ENCODE measurements at places on chromosomes 3 and 15.

- no peak for DNase-seq
Observed at GRCh38 chr15:34773917-34774316, 19.1 kb upstream of the GJD2 start.

DNA sequence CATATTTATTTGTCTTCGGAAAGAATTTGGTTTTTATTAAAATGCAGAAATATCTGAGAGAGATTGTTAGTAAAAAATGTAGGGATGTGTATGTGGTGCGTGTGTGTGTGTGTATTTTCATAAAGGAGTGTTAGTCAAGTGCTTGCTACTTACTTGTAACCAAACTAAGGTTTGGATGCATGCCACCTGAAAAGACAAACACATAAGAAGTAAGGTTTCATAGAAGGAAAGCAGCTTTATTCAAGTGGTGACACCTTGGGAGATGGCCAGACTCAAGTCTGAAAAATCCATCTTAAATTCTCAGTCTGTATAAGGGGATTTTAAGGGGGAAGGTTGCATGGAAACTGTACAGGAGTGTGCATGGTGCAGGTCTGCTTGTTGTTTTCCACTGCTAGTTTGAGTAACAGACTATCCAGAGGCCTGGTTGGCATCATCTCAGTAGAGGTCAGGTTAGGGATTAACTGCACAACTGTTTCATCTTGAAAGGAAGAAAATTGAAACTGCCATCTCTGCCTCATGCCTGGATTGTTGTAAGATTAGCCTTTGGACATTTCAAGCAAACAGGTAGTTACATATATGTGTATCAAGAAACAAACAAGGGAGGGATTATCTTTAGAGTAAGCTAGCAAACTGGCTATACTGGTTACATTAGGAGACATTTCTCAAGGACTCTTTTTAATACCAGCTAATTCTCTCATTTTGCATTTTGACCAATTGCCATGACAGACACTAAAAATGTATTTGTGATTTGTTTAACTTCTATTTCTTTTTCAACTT is 196.7 kb downstream of the EPHA6 start:
- no peak for DNase-seq

DNA sequence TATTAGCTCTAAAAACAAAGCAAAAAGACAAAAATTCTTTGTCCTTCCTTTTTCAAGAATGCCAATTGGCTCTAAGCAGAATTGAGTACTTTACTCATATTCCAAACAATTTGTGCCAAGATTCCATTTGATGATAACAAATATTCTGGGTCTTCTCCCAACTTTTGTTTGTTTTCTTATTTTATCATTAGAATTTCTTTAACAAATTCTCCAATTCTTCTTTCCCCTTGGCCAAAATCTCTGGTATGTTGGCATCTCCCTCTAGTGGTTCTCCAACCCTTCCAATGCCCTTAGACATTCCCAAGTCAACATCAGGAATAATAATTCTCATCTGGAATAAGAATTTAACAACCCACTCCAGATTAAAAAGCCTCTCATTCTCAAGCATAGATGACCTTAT is 5.3 kb downstream of the CPOX start:
- no peak for DNase-seq

GRCh38 chr15:95409626-95410310 is 920.7 kb upstream of the NR2F2 start:
- no peak for DNase-seq

DNA sequence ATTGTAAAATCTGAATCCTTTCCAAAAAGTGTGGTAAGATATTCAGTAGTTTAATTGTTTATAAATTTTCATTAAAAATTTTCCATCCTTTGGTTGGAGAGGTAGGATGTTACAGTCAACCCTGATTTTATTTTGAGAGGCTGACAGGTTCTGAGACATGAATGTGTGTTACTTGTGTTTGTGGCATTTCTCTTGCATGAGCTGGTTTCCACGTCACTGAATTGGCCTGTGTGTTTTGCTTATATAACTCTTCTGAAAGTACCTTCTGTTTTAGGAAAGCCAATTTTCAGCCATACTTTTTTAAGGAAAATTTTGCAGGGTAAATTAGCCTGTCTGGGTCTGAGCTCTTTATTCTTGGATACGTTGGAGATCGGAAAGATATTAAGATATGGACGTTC is 30.7 kb downstream of the PXYLP1 start:
- DNase-seq, result no peak

DNA sequence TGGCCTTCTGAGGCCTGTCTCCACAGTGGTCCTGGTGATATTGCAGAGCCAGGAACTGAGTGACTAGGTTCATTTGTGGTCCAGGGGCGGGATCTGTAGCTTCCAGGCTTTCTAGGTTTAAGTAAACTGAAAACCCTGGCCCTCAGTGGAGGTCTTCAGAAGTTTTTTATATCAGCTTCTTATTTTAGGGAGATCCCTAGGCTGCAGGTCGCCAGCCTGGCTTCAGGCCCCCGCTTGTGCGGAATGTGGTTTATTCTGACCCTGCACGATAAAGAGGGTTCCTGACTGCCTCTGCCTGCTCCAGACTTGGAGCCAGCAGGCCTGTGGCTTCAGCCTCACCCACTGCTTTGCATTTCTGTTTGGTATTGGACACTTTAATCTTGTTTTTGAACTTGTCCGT is 133.9 kb upstream of the PLXNA1 start:
- DNase-seq, result no peak

DNA sequence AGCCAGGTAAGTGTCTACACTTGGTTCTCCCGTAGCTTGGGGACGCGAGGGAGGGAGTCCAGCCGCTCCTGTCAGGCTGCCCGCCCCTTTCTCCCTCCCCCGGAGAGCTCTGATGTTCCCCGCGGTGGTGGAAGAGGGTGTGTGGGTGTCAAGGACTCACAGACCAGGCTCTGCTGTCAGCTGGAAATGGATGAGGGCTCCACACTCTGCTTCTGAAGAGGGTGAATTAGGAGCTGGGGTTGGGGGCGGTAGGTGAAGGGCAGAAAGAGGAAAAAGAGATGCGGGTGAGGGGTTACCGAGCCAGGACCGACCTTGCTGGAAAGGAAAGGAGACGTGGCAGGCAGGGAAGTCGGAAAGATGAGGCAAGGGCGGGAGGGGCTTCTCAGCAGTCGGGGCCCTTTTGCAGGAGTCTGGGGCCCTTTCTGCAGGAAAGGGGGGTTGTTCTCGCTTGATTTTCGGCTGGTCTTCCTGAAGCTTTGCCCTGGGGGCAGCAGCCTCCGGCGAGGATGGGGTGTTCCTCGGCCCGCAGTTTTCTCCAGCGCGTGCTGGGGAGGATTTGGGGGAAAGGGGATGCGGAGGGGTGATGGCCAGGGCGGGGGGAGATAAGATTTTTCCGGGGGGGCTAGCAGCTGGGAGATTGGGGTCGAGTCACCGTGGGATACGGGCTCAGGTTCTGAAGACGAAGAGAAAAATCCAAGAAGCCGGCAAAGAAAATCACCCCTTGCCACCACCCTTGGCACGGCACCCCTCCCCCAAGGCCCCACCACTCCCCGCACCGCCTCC is 602 bp upstream of the BAHD1 start:
- DNase-seq, result peak; percentile 34
